ENCODE measurements at places on chromosomes 16 and 17.
A peak's percentile ranks its signal among the peaks of the same experiment; 100 is the strongest.

DNA sequence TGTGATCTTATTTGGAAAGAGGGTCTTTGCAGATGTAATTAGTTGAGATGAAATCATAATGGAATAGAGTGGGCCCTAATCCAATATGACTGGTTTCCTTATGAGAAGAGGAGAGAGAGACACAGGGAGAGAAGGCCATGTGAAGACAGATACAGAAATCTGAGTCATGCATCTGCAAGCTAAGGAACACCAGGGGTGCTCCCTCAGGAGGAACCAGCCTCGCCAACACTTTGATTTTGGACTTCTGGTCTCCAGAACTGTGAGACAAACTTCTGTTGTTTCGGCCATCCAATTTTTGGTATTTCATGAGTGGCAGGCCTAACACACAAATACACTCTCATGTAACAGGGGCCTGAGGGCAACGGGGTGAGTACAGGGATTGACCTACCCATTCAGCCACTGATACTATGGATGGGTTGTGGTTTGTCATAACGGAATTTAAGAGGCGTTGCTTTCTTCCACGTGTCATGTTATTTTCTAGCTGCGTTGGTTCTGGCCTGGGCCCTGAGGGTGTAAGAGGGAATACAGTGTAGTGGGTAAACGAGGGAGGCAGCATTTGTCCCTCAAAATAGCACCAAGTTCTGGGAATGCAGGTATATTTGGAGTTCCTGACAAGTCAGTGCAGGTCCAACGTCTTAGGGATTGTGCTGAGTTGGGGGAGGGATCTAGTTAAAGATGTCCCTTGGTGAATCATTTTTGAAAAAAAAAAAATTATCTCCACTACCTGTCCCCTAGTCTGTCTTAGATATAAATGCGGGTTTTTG lies 17.7 kb downstream of the PLCG2 start:
- no peak for DNase-seq

DNA sequence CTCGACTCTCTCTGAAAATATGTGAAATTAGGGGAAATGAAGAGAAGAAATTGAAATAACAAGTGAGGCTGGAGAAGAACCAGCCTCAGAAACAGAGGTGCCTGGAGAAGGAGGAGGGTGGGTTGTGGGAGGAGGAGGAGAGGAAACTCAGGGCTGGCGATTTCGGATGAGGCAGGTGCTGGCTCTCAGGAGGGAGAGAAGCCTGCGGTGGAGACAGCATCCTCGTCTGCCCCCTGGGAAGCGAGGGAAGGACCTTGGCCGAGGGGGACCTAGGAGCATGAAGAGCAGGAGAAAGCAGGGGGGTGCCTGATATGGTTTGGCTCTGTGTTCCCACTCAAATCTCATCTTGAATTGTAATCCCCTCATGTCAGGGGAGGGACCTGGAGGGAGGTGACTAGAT lies 264.7 kb upstream of the TNRC6C start:
- no peak for DNase-seq

DNA sequence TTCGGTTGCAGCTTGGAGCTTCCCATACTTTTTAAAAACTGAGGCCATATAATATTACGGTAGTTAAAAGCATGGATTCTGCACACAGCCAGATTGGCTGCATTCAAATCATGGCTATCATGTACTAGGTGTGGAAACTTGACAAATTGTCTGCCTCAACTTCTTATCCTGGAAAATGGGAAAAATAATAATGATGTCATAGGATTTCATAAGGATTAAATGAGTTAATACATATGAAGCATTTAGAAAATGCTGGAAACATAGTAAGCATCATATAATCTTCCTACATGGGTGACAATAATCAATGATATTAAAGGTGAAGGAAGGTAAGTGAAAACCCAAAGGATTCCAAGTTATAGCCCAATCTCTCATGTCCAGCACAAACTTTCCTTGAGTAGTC lies 588.5 kb upstream of the HSBP1 start:
- no peak for DNase-seq

DNA sequence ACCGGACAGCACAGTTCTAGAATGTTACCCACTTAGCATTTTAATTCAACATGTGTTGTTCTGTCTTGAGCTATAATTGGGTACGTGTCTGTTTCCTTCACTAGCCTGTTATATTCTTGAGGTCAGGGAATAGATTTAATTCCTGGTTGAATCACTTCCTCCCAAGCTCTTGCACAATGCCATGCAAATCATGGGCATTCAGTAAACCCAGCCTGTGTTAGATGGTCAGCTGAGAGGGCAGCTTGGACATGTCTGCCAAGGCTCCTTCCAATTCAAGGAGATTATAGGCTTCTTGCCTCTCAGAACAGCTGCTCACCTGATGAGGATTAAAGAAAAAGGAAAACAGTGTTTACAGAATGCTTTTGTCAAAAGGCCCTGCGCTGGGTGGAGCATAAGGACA lies 12.6 kb downstream of the C1QTNF1 start:
- peak; percentile 79 for DNase-seq

DNA sequence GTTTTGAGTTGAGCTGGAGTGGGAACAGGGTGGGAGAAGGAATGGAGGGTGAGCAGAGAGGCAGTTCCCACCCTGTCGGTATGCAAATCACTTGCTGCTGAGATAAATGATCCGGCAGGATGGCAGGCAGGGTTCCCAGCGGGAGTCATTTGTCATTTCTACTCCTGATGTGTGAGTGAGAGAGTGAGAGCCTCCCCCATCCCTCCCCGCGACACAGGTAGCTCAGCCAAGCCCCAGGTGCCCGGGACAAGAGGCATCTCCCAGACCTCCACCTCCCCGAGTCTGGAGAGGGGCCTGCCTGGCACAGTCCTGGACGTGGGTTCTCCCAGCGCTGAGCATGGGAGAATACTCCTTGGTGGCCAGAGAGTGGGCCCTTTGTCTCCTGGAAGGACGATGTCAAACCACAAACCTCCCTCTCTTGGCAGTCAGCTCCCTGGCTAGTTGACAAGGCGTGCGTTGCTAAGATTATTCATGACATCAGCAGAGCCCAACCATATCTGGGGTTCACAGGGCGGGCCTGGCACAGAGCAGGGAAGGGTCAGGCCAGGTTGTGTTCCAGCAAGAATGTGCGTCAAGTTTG lies 33.7 kb upstream of the TNRC6C start:
- DNase-seq, result peak; percentile 23

- DNase-seq, result no peak
Observed at GRCh38 chr17:60049936-60050335, 28.8 kb downstream of the HEATR6 start.

DNA sequence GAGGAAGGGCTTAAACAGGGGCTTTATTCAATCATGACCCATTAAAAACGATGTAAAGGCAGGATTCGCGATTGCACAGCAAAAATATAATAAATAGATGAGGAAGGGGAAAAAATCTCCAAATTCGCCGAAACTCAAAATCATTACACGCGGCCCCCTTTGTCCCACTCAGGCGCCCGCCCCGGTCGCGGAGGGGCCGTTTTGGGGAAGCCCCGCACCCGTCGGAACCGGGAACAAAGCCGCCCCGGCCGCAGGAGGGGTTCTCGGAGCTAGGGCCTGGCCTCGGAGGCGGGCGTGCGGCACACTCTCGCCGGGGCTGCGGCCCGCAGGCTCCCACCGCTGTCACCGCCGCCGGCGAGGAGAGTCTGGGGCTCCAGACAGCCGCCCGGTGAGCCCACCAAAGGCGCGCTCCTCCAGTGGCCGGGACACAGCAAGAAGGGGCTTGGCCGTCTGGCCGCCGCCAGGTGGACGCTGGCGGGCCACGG lies 521 bp downstream of the C16orf87 start:
- no peak for DNase-seq

DNA sequence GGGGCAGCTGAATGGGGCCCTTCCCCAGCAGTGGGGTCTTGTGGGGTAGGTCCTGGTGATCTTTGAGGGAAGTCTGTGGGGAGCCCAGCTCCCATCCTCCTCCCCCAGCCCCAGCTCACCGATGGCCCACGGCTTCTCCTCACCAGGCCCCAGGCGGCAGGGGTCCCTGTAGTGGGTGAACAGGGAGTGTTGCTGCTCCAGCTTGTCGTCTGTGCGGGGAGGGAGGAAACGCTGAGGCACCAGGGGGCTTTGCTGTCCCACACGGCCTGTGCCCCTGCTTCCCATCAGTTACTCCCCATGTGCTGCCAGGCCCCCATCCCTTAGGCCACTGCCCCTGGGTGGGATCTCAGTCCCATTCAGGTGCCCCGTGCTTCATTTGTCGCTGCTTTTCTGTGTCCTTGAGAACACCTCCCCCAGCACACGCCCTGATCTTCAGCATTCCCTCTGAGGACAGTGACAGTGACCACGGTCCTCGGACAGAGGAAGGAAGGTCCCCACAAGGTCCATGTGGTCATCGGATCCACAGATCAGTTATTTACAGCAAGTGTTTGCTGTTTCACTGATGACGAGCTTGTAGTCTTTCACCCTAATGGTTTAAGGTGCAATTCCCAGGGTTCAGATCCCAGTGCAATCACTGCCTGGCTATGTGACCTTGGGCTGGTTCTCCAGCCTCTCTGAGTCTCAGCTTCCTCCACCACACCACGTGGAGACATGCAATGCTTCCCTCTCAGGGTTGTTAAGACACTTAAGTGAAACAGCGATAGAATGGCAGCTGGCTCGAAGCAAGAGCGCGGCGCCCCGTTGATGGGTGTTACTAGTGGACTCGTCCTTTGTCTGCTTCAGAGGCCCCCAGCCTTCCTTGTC lies 53.1 kb downstream of the PRMT7 start:
- DNase-seq, result no peak

DNA sequence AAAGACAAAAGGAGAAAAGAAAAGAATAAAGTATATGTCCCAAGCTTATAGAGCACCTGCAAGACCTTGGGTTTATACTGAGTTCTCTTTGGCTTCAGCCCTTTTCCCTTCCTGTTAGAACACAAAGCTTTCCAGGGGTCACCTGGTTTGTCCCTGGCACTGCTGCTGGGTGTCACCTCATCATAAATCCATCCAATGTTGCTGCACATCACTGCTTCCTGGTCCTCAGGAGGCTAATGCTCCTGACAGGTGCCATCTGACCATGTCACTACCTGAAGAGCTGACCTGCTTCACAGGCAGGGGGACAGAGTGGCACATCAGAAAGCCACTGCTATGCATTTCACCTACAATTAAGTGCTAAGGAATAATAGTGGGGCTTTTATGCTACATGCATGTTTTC lies 164.6 kb upstream of the ELAC2 start:
- DNase-seq, result no peak

DNA sequence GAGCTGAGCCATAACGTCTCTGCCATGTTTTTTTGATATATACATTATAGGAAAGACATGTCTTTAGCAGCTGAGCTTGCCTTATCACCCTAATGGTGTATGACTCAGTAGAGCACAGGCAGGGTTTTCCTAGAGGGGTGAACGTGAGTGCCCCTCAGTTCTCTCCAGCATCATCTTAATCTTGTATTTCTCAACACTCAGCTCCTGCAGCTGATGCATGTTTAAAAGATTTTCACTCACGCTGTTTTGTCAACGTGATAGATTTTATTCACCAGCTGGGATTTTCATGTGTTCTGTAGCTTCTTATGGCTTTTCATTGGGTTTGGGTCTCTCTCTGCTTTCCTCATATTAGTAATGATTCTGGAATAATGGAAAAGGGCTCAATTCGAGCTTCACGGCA lies 186.0 kb upstream of the PMFBP1 start:
- peak; percentile 12 for DNase-seq

DNA sequence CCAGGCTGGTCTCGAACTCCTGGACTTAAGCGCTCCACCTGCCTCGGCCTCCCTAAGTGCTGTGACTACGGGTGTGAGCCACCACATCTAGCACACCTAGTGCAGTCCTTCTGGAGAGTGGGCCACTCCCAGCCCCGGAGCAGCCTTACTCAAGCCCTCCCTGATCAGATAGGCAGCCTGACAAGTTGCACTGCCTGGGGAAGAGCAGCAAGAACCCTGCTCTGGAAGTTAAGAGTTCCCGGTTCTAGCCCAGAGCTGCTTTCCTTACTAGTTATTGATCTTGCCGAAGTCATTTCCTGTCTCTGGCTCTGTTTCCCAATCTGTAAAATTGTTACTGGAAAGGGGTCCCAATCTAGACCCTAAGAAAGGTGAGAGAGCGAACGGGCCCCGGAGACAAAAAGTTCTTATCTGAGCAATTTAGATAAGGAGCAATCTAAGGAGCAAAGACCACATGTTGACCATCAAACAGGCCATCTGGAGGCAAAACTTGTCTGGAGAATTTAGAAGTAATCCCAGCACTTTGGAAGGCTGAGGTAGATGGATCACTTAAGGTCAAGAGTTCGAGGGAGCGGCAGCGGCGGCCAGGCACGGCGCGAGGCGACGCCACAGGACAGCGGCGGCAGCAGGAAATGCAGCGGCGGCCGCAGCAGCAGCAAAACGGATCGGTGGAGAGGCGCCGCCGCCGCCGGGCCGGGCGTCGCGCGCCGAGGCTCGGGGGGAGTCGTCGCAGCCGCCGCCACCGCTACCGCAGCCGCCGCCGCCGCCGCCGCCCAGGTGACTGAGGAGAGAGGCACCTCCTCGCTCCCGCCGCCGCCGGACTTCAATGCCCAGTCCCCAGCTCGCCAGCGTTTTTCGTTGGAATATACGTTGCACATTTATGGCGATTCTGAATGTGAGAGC lies 4.3 kb upstream of the NAGLU start:
- peak; percentile 41 for DNase-seq

- no peak for DNase-seq
Observed at GRCh38 chr17:27535975-27536374, 79.7 kb downstream of the KSR1 start.

DNA sequence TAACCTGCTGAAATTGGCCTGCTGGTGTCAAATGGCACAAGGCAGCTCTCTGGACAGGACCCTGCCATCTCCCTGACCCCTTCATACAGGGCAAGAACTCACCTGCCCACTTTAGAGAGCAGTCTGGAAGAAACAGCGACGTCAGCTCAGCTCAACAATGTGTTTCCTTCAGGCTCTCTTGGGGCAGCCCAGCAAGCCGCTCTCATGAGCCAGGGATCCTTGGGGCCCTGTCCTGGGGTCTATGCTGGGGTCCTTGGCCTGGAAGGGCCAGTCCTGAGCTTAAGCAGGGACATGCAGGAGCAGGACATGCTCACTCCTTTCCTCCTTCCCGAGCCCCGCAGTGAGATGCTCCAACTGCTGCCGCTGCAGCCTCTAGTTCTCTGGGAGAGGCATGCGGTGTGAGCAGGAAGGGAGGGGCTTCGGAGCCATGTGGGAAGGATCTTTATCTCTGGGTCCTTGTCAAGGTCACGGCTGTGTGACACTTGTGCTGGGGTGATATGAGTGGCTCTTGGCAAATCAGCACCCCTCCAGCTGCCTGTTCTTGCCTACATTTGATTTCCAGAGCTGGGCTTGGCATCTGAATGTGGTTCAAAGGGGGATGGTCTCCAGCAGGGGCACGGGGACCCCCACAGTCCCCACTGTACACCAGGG lies 3.4 kb downstream of the C1QTNF1 start:
- no peak for DNase-seq

DNA sequence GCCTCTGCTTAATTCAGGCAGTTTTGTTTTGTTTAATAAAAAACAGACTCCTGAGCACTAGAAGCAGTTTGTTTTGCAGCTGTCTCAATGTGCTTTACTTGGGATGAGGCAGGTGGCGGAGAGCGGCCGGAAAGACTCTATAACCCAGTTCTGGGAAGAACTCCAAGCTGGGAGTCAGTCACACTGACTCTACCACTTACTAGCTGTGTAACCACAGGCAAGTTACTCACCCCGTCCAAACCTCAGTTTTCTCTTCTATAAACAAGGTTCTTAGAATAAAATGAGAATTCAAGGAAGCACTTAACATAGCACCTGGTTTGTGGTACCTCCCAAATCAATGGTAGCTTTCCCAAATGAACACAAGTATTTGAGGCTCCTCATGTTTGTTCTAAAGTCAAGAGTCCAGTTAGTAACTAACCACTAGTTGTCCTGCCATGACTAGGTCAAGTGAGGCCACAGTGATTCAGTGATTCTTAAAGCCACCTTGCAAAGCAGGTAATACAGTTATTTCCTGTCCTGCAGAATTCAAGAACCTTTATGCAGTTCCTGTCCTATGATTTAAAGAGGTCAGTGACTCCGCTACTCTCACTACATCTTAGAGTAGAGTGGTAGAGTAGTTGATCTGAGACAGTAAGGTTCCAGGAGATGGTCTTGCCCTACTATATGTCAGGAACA lies 2.7 kb downstream of the TXNDC17 start:
- DNase-seq, result peak; percentile 84

Measured in fibroblast of skin of abdomen (primary cell).